ENCODE measurements at places on chromosomes 1 and 21.

GRCh38 chr1:111476761-111477309 lies 3.1 kb downstream of the C1orf162 start:
- no peak for DNase-seq

DNA sequence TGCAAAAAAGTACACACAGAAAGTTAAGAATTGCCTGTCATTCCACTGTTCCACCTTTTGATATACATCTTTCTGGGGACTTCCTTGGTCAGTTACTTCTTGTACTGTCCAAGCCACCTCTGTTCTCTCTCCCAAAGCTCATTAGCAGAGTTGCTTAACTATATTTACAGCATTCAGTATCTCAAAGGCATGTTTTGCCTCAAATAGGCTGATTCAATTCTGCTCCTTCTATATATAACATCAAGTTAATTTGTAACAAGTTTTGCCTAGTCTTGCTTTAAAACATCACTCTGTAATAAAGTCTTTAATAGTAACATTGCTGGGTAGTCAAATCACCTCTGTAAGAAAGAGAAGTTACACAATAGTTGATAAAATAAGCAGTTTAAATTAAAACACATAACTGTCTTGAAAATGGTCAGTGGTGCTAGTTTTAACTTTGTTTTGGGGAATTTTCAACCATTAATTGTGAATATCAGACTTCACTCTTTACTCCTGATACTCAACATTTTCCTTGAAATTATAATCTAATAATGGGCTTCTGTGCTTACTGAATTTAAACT lies 35.7 kb downstream of the EDARADD start:
- DNase-seq = no peak

GRCh38 chr1:13478692-13479091 lies 35.1 kb downstream of the LRRC38 start:
- DNase-seq = no peak

DNA sequence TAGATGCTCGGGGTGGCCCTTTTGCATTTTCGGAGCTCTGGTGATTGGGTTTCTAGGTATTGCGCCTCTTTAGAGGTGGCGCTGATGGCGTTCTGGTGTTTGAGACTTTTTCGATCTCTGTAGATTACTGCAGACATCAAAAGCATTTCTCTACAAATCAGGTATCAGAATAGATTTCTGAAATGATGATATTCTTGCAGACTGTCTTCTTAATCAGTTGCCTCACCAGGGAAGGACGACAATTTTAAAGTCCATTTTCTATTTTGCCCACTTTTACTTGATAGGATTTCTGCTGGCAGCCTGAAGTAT lies 65.2 kb upstream of the VAMP3 start:
- no peak for DNase-seq

GRCh38 chr1:16043521-16043920 lies at the start of gene CLCNKB:
CLCNKB (plus strand) TSS chr1:16043782; CDS start chr1:16044493, 711 bp downstream.
- DNase-seq = no peak

GRCh38 chr1:108685529-108685928 lies 6.6 kb upstream of the PRPF38B start:
- DNase-seq = no peak

- DNase-seq = peak; percentile 96
Measured at GRCh38 chr1:202810615-202811295, at the start of gene PCAT6. PCAT6 (plus strand) TSS chr1:202810954.

- no peak for DNase-seq
Measured at GRCh38 chr1:30681782-30682181, 41.6 kb downstream of the MATN1 start.

DNA sequence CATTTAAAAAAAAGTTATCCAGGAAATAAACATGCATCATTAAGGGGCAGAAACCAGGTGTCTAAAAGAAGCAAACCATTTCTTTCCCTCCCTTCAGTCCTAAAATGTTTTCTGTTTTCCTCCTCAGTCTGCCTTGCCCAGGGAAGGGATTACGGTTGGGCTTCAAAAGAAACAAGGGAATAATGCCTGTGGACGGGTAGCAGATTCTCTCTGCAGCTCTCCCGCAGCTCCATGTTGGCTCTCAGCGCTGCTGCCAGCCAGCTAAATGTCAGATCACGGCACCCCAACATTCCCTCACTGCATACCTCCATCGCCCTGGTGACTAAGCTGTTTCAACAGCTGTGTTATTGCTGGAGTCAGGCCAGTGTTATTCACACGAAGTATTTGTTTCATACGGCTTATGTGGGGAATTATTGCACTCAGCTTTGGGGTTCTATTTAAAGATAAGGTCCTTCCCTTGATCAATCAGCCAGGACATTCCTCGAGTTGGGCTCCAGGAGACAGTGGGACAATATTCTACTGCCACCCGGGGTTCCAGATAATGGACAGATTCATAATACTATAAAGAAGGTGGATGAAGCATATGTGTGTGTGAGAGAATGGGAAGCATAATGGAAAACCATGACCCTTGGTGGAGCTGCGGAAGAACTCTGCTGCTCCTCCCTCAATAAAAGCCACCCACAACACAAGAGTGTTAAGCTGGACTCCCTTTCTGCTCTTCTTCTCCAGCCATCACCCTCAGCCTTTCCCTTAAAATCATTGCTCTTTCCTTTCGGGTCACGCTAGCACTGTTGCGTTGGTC lies 58.2 kb downstream of the WLS start:
- peak; percentile 97 for DNase-seq

GRCh38 chr1:147245129-147245528 lies 2.6 kb downstream of the CHD1L start:
- DNase-seq = no peak

DNA sequence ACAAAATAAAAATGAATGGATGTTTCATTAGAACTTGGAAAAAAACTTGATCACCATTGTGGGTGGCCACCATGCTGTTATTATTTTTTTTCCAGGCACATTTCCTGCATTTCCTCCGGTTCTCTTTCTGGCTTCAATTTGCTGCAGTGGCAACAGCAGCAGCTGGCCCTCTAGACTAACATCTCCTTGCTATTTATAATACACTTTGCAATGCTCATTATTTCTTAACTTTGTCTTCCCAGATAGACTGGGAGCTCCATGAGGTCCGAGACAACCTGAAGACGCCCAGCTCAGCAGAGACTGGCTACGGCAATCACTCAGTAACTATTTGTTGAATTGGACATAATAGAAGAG lies 53.4 kb upstream of the ATP5PO start:
- peak; percentile 14 for DNase-seq

DNA sequence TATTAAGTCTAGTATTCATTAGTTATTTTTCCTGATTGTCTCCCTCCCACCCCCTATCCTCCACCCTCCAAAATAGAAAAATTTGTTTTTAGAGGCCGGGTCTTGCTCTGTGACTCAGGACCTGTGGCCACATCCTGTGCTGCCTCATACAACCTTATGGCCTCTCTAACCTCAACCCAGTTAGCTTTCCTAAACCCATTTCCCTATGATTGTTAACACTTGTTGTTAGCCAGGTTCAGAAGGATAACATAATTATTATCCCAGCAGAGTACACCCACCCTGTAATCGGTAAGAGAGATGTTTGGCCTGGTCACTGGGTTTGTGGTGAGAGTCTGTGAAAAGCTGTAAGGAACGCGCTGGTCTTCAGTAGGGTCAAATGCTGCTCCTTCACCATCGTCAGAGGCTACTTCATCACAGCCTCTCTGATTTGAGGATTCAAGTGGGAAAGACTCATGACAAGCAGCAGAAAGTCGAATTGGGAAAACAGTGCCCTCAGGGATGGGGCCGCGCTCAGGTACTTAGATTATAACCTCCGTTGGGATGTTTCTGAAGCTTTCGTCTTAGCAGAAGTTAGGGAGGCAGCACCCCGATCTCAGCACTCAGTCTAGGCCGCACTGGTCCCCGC lies 35.9 kb upstream of the HMGN1 start:
- peak; percentile 5 for DNase-seq

DNA sequence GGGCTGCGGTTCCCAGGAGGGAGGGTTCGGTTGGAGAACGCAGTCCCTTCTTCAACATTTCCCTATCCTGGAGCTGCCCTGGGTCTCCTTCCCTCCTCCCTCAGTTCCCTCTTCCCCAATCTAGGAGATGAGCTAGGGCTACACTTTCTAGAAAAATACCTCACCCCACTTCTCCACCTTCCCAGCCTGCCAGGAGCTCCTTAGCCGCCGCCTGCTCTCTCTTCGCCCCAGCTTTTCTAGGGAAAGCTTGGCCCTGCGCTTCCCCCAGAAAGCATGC lies 488 bp upstream of the ADAMTS1 start:
- no peak for DNase-seq

- no peak for DNase-seq
Measured at GRCh38 chr21:25281134-25281533, 326.1 kb downstream of the MRPL39 start.

- peak; percentile 78 for DNase-seq
Measured at GRCh38 chr1:94925561-94926125, 1.3 kb downstream of the CNN3 start.

GRCh38 chr1:146035048-146035423 lies 13.5 kb upstream of the HJV start:
- no peak for DNase-seq

- DNase-seq = no peak
Measured at GRCh38 chr1:165616054-165616612, 14.9 kb upstream of the MGST3 start.

- DNase-seq = peak; percentile 45
Measured at GRCh38 chr1:193417403-193417802, 231.0 kb upstream of the B3GALT2 start.

DNA sequence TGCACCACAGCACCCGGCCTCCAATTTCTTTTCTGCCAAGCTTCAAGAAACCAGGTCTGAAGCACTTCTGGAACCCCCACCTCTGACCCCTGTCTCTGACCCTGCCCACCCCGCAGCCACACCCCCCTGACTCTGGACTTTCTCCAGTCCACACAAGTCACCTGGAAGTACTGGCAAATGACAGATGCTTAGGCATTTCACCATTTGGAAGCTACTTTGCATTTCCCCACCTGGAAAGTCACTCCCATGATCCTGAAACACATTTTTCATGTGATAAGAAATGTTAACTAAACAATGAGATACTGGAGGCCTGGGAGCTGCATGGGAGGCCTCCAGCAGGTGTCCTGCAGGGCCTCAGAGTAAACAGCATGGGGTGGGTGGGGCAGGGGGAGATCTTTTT lies 45.7 kb downstream of the NTPCR start:
- DNase-seq = no peak

DNA sequence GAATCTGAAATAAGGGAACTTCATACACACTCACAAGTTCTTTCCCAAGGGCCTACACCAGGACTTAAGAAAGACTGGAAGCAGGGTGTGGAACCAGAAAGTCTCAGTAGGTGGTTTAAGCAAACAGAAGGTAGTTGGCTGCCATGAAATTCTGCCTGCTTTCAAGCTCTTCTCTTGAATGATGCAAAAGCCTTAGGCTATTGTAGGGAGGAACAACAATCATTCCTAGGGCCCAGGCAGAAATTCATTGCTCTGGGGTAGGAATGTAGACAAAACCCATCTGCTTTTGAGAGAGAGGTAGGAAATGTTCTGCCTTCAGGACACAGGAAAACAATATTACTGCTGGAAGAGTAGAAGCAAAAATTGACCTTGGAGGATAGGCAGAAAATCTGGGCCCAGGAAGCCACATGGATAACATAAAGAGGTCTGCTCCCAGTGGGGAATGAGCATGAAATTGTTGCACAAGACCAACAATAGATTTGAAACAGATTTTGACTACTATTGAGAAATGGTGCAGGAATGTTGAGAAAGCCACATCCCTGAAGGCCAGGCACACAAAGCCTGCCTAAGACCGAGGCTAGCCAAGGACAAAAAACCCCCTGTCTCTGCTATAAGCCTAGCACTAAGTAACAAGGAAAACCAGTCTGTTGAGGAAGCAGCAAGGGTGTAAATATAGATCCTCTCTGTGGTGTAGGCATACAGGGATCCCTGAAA lies 22.7 kb upstream of the SFT2D2 start:
- DNase-seq = peak; percentile 67

DNA sequence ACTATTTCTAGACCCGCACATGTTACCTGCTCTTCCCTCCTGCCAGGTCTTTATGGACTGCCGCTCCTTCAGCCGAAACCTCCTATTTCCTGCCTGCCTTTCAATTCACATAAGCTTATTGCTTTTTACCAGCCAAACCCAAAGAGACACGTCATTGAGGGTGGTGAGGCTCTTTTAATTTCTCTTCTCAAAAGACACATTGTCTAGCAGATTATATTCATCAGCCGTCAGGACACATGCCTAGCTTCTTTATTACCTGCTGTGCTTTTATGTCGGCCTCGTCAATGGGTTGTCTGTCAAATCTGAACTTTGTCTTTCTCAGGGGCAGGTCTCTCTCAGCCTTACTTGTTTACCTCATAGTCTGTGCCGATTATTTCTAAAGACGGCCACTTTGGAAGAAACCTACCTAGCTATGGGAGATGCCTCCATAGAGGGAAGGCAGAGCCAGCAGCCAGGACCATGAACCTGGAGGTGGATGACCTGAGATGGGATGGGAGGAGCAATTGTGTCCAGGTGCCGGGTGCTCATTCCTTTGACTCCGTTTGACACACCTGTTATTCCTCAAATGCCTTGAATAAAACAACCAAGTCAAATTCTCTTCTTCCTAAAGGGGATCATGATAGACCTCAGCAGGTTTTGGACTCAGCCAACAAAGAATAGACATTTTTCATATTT lies 42.0 kb downstream of the ZBTB18 start:
- no peak for DNase-seq

DNA sequence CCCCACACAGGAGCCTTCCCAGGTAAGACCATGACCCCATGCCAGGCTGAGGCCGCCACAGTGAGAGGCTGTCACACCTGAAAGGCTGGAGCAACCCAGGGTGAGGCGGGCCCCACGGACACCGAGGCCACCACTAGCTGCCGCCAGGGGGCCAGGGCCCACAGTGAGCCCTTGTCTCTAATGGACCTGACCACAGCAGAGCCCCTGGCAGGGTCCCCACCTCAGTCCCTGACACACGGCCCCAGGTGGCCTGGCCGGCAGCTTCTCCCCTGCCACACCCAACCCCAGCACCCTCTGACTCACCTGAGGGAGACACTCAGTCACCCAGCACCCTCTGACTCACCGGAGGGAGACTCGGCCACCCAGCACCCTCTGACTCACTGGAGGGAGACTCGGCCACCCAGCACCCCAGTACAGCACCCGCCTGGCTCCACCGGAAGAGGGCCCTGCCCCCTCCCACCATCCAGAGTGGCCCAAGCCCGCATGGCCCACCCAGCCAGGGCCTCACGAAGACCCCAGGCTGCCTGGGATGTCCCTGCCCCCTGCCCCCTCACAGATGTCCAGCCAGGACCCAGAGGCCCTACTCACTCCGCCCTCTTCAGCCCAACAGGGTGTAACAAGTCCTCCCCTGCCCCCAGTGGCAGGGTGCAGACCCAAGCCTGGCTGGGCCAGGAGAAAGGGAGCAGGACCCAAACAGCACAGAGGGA lies 4.4 kb downstream of the DVL1 start:
- DNase-seq = peak; percentile 64

DNA sequence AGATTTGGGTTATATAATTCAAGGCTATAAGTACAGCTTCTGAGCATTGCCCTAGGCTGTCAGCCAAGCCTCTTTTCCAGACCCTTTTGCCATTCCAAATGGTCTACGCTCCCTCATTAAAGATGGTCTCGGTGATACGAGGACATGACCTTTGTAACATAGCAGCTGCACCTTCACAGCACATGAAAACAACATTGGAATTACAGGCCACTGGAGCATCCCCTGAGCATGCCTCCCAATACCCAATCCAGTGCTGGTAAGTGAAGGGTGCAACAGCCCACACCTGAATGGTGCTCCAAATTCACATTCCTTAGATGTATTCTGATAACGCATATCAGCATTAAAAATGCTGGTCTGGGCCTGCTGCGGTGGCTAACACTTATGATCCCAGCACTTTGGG lies 20.1 kb upstream of the PTPRF start:
- no peak for DNase-seq
